ENCODE measurements at places on chromosomes 2 and 18. TPM values are rescaled to one million over a fixed set of nuclear protein-coding genes. Genes with fewer than 3 reads are reported as not detected.
A peak's percentile ranks its signal among the peaks of the same experiment; 100 is the strongest.

DNA sequence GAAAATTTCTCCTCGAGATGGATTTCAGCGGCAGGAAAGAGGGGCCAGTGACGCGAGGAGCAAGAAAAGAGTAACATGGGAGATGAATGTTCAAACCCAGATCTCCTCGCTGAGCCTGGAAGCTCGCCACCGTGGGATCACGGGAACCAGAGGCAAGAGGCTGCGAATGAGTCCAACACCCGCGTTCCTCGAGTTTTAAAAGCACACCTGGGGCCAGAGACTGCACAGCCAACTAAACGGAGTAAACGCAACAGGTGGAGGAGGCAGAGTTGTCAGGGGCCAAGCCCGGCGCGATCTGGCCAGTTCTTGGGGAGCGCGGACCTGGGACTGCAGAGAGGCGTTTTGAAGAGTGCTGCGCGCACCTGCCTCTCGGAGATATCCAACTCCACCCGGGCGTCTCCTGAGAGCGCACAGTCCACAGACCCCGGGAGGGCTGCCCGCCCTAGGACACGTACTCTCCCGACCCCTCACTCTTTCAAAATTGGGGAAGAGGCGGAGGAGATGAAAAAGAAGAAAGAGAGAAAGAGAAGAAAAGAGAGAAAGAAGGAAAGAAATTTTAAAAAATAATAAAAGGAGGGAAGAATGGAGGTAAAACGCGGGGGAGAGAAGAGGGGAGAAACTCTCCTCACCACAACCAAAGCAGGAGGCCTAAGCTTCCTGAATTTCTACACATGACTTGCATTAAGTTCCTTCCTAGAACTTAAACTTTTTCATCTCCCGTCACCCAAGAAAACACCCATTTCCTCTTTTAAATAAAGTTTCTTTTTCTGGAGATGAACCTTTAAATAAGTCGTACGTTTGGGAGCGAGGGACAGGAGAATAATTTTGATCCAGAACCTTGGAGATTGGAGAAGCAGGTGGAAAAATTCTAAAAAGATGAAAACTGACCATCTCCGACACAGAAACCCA, 5.3 kb upstream of the PAX3 start:
- no peak for DNase-seq

DNA sequence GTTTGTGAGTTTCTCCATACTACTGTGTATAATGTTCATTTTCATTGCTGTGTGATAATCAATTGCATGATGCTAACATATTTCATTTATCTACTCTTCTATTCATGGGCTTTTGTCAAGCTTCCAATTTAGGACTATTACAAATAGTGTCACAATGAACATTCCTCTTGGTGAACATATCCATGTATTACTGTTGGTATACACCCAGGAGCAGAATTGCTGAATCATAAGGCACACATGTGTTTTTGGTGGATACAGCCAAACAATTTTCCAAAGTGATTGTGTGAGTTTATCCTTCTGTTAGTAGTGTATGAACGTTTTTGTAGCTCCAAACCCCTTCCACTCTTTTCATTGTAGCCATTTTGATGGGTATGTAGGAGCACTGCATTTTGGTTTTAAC, 101.6 kb upstream of the COPS8 start:
- peak; percentile 52 for DNase-seq

DNA sequence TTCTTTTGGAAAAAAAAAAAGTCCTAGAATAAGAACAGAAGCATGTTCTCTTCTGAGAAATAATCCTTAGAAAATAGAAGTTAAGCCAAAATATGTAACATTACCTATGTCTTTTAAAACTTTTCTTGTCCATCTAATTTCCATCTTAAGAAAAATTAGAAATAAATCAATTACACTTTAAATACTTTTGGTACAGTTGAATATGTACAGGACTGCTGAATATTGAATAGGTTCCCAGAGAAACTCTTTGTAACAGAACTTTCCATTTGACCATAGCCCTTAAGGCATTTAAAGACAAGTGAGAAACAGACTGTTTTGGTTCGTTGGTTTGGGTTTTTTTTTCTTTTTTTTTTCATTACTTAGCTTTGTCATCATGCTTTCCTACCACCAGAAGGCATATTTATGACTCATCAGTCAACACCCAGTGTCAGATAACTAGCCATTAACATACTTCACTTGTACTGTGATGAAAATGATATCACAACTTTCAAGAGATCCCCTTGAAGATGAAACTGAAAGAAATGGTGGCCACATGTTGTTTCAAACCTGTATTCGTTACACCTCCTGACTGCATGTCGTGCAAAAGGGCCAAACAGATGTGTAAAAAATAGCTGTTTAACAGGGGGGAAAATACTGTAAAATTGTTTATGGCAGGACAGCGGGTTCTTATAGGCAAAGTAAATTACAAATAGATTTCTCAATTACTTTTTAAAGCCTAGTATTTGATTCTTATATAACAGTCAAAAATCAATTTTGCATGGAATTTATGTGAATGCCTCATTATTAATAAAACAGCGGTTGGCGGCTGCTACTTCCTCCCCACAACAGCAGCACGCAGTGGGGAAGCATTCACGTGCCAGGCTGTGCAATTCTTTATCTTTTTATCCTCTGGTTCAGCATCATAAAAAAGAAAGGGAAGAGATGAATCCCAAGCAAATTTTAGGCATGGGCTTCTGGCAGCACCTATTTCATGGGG, 280.7 kb upstream of the HNRNPA3 start:
- DNase-seq, result peak; percentile 3

DNA sequence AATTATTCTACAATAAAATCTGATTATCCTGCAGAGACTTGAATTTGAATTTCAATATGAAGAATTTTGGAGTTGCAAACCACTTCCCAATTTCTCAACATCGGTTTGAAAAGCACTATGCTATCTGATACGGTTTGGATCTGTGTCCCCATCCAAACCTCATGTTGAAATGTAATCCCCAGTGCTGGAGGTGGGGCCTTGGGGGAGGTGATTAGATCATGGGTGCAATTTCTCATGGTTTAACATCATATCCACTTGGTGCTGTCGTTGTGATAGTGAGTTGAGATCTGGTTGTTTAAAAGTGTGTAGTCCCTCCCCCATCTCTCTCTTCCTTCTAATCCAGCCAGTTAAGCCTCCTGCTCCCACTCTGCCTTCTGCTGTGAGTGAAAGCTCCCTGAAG, 205.7 kb downstream of the NBAS start:
- no peak for DNase-seq

GRCh38 chr2:152523091-152523490, 188.1 kb downstream of the FMNL2 start:
- peak; percentile 90 for DNase-seq

GRCh38 chr18:10685484-10685883, 159.7 kb downstream of the NAPG start:
- DNase-seq, result no peak

- DNase-seq, result peak; percentile 42
Measured at GRCh38 chr2:147045113-147045512, 799.7 kb upstream of the ACVR2A start.

GRCh38 chr2:22442051-22442450, 942.9 kb upstream of the KLHL29 start:
- DNase-seq, result no peak

DNA sequence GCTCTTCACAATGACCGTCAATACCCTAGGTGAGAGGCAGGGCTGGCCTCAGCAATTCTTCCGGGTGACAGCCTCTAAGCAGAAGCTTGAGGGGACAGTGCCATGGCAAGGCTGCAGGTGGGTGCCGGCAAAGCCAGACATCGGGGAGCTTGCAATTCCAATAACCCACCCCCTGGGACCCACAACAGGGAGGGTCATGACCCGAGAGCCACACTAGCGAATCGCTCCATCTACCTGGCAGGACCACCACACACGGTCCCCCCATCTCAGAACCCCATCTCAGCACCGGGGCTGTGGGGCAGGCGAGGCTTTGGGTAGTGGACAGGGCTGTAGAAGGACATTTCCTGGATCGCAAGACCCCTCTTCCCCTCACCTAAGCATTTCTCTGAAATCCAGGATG, 177.2 kb downstream of the ACKR3 start:
- DNase-seq, result no peak

GRCh38 chr2:224211791-224212190, 172.7 kb upstream of the SERPINE2 start:
- DNase-seq, result peak; percentile 52

DNA sequence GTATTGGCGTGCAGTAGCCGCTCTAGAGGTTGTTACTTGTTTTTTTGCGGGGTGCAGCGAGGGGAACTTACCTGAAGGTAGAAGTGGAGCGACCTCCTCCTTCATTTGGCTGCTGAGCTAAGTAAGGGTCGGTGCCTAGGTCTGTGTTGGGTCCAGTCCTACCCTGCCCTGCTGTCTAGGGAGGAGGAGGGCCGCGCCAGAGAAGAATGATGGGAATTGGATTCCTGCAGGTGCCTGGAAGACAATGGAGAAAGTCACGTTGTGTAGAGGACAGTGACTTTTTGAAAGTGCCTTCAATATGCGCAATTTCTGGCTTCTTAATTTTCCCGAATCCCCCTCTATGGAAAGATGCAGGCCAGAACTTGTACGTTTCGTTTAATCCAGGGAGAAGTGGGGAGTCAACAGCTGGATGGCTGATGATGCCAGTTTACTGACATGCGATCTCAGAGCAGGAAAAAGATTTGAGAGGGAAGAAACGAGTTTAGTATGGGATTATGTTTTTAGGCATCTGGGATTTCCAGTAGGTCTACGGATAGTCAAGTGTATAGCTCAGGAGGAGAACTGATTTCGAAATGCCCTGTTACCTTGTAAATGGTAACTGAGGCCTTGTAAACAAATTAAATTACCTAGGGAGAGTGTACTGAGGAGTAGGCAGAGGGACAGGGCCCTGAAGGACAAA, 653 bp downstream of the MRPS9 start:
- peak; percentile 17 for DNase-seq

- no peak for DNase-seq
Measured at GRCh38 chr18:10122988-10123950, 209.5 kb downstream of the VAPA start.

GRCh38 chr2:83665894-83666293, 793.2 kb downstream of the SUCLG1 start:
- DNase-seq, result peak; percentile 0

- no peak for DNase-seq
Measured at GRCh38 chr2:105961599-105962146, 217.0 kb downstream of the NCK2 start.

DNA sequence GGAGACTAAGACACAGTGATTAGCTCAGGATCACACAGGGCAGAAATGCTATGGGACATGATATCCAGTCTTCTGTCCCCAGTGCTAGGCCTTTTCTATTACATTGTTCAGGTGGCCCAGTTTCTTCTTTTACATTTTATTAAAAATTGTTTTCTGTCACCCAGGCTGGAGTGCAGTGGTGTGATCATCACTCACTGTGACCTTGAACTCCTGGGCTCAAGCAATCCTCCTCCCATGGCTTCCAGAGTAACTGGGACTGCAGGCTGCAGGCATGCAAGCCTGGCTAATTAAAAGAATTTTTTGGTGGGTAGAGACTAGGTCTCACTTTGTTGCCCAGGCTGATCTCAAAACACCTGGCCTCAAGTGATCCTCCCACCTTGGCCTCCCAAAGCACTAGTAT, 15.4 kb downstream of the PDK1 start:
- no peak for DNase-seq

DNA sequence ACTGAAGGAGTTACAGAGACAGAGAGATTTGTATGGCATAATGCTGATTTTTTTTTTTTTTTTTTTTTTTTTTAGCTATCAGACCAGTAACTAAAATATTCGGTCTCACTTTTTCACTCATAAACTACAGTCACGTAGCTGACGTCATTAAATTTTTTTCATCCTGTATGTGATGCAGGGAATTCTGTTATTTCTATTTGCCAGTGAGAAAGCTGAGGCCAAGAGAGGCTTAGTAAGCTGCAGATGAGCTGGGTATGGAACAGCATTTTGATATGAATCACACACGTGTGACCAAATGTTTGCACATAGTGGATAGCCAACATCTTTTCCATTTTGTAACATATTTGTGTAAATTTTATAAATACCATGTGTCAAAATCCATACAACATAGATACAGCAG, 79.1 kb upstream of the EPB41L3 start:
- peak; percentile 44 for DNase-seq

- DNase-seq, result no peak
Measured at GRCh38 chr2:53312721-53313120, 454.9 kb upstream of the CHAC2 start.

GRCh38 chr2:25912851-25913695, 34.8 kb upstream of the ASXL2 start:
- DNase-seq, result peak; percentile 12

- DNase-seq, result peak; percentile 54
Measured at GRCh38 chr2:153519257-153519875, 40.8 kb upstream of the RPRM start.

GRCh38 chr2:186733414-186733813, 39.6 kb downstream of the FAM171B start:
- no peak for DNase-seq

DNA sequence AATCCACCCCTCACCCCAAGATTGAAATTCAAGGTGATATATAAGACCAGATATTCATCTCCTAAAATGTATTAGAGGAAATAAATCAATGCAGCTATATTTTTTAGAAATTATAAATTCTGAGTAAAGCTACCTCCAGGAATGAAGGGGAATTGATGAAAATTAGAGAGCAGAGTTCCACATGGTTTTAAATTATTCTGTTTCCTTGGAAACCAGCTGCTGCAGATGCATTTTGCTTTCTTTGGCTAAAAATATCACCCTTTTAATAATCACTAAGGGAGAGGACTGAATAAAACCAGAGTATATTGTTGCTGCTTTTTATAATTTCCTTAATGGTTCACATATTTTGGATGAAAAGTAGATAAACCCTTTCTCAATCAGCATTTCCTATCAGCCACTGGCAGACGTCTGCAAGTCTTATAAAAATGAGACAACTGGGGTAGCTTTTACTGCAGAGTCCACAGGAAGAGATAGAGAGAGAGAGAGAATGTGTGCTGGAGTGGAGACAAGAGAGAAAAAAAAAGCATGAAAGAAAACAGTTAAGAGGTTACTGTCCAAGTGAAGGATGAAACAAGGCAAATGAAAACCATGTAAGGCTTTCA, 2.0 kb downstream of the CSRNP3 start:
- peak; percentile 57 for DNase-seq

- DNase-seq, result no peak
Measured at GRCh38 chr2:62074233-62074632, 121.7 kb upstream of the B3GNT2 start.

GRCh38 chr2:112020561-112020960, 34.5 kb upstream of the TMEM87B start:
- no peak for DNase-seq

- DNase-seq, result no peak
Measured at GRCh38 chr2:222606306-222606705, 49.6 kb downstream of the FARSB start.

The REG1B gene
- not detected for polyA plus RNA-seq

The C2orf49 gene
- 17.0 TPM for polyA plus RNA-seq

The DTNA gene
- polyA plus RNA-seq, result 49.8 TPM

The B4GALT6 gene
- polyA plus RNA-seq, result 5.2 TPM

The RDH14 gene
- 17.6 TPM for polyA plus RNA-seq

The ING5 gene
- 17.4 TPM for polyA plus RNA-seq

The LCT gene
- polyA plus RNA-seq, result not detected

The GRHL1 gene
- polyA plus RNA-seq, result 0.69 TPM
